ENCODE measurements at places on chromosomes 11 and 22. TPM values are rescaled to one million over a fixed set of nuclear protein-coding genes. Genes with fewer than 3 reads are reported as not detected.

TMEM86A gene
- 5.8 TPM for polyA plus RNA-seq

SYNGR1 gene
- 46.8 TPM for polyA plus RNA-seq

JAML gene
- polyA plus RNA-seq: 9.7 TPM

TENM4 gene
- 10.6 TPM for polyA plus RNA-seq

PTPN5 gene
- 4.4 TPM for polyA plus RNA-seq

Measured in testis (tissue), 5 donors.